ENCODE measurements at places on chromosomes 11 and 22. TPM values are rescaled to one million over a fixed set of nuclear protein-coding genes. Genes with fewer than 3 reads are reported as not detected.

Gene PRG3
- not detected for total RNA-seq

Gene SNX32
- total RNA-seq = 0.44 TPM

Gene POTEH
- total RNA-seq = not detected

Gene ARHGAP8
- total RNA-seq = 0.25 TPM

Gene SPA17
- total RNA-seq = 26.1 TPM

Gene HTR3A
- under 0.01 TPM for total RNA-seq

Gene ENTHD1
- total RNA-seq = not detected

Gene TCN2
- total RNA-seq = 3.4 TPM

Gene TRPM5
- total RNA-seq = not detected

Data from uterine smooth muscle cell (primary cell).